Progenitor cell of endocrine pancreas (in vitro differentiated cells): ENCODE measurements at places on chromosomes 16 and 17.

- DNase-seq: no peak
Measured at GRCh38 chr17:61863801-61864126, 436 bp upstream of the BRIP1 start.

DNA sequence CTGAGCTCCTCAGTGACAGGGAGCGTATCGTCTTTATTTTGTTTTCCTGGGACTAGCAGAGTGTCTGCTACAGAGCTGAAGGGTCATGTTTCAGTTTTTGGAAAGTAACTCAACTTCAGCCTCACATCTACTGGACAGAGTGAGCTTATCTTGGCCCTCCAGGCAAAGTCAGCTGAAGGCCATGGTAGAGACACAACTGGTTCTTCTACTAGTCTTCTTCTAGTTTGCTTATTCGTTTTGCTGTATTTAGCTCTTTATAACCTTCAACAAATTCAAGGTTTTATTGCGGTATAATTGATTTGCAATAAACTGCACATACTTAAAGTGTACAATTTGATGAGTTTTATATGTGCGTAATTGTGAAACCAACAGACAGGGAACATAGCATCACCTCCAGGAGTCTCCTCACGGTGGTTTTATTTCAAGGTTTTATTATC lies 6.1 kb upstream of the PRKCA start:
- no peak for DNase-seq

GRCh38 chr17:42274812-42275526 lies 1.2 kb downstream of the STAT5B start:
- DNase-seq: no peak

DNA sequence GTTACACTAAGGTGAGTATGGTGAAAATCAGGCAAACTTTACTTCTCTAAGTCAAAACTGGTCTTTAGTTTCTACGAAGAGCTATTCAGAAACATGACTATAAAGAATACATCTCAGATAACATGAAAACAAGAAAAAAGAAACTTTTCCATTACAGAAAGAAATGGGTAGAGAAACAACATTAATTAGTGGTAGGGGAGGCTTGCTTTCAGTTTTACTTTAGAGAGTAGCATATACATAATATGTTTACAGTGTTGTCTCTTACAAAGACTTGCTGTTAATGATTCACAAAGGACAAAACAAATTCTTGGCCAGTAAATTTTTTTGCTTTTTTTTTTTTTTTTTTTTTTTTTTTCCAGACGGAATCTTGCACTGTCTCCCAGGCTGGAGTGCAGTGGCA lies 34.2 kb downstream of the CRLF3 start:
- DNase-seq: no peak

DNA sequence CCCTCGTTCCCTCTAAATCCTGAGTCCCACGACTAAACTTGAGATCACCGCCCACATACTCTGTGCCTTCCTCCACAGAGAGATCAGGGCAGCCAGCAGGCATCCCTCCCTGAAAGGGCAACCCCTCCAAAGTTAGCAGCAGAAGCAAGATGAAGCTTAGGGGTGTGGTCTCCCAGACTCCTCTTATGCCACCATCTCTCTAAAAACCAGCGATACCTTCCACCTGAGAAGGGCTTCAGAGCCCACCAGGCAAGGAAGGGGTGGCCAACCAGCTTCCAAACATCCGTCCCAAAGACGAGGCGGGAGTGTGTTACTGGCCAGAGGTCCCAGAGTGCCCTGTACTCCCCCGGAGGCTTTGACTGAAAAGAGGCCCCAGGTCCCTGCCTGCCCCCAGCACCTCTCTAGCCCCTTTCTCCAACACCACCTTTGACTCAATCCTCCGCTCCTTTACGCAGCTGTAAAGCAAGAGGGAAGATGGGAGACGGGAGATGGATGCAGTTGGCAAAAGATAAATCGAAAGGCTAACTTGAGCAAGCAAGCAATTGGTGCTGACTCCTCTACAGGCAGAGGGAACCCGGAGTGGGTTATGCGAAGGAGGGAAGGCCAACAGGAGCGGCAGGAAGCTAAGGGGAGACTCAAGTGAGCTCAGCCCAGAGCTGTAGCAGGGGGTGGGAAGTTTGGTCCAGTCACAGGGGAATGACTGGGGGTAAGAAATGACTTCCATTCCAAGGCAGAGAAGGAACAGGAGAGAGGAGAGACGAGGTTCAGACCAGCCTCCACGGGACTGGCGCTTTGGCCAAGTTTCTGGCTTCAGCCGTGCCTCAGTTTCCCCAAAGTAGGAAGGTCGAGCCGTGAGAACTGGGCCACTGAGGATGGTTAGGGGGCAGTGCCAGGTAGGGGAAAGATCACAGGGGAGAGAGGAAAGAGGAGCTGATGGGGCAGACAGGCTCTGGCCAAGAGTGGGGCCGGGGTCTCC lies 1.0 kb downstream of the ST3GAL2 start:
- no peak for DNase-seq

DNA sequence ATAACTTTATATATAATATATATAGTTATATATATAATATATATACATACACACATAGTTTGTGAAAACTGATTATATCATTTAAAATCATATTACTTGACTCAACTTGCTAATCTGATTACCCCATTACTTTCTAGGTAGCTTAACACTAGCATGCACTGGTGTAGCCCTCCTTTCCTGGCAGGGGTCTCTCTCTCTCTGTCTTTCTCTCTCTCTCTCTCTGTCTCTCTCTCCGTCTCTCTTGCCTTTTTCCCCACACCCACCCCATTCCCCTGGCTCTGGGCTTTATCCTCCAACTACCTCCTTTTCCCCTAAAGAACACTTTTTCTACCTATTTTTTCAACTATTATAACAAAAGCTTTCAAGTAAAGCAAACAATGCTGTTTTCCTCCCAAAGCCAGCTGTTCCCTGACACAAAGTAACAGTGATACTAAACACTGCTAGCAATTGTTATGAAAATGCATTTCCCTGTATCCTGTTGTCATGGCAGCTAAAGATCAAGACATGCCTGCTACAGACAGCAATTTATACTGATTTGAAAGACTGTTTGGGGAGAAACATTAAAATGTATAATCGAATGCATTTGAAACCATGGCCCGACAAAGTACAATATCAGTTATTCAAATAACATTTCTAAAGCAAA lies 89.4 kb downstream of the CHD9NB start:
- no peak for DNase-seq

DNA sequence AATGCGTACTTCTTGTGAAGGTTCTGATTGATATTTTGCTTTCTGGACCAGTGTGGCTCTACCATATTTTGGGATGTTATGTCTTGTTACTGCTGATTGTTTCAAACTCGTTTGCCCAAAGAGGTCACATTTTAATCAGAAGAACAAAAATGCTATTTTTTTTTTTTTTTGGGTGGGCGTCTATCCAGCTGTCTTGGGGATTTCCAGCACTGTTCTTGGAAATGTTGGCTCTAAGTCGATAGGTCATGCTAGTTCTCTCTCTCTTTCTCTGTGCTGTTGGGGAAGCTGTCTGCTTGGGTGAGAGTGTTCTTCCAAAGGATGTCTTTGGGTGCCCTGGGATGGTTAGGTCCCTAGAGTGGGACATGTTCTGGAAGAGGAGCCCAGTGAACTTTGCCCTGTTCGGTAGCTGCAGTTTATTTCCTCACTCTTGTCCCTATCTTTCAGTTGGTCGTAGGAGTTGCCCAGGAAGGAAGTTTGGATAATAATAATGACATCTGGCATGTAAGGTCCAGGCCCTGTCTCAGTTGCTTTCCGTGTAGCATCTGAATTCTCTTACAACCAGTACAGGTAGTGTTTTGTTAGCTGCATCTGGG lies 2.9 kb downstream of the IRF8 start:
- DNase-seq: no peak

DNA sequence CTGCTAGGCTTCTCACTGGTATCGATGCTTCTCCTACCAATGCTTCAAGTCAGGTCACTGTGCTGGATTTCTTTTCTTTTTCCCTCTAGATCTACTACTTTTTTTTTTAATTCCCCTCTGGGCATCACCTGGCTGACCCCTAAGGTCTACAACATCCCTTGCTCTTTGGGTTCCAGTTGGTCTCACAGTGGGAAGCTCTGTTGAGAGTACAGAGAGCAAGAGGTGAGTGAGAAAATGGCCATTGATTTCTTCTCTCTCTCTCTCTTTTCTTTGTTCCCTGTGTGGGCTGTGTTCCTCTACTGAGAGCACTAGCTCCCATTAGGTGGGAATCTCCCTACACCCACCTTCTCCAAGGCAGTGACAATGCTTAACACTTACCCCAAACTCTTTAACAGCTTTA lies 413.4 kb downstream of the KCNJ2 start:
- DNase-seq: no peak

DNA sequence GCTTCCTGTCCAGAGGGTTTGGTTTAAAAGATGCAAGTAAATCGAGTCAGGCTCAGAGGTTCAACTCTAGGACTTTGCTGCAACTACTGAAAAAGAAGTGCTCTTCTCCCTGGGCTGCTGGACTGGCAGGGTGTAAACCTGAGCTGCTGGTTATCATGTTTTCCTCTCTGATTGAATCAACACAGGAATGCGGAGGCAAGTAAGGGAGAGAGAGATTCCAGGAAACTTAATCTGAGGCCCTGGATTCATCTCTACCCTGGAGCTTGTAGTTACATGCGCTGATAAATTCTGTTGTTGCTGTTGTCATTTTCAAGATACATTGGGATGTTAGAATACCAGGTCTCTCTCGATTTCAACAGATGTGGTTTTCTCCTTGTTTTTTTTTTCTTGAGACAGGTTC lies 8.2 kb upstream of the HS3ST3A1 start:
- DNase-seq: no peak

DNA sequence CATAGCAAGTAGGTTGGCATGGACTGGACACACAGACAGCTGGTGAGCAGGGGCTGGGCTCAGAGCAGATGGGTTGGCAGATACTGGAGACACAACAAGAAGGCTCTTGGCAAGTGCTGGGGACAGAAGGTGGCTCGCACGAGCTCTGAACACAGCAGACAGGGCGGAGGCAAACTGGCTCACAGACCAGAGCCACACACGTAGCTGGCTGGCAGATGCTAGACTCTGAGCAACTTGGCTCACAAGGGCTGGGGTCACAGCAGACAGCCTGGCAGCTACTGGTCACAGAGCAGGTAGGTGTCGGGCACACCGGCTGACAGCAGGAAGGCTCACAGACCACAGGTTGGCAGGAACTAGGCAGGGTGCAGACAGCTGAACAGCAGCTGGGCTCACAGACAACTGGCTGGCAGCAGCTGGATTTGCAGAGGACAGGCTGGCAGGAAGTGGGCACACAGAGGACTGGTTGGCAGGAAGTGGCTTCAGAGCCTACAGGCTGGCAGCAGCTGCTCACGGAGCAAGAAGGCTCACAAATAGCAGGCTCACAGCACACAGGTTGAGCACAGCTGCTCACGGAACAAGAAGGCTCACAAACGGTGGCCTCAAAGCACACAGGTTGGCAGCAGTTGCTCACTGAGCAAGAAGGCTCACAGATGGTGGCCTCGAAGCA lies 725 bp downstream of the KRTAP16-1 start:
- DNase-seq: no peak

DNA sequence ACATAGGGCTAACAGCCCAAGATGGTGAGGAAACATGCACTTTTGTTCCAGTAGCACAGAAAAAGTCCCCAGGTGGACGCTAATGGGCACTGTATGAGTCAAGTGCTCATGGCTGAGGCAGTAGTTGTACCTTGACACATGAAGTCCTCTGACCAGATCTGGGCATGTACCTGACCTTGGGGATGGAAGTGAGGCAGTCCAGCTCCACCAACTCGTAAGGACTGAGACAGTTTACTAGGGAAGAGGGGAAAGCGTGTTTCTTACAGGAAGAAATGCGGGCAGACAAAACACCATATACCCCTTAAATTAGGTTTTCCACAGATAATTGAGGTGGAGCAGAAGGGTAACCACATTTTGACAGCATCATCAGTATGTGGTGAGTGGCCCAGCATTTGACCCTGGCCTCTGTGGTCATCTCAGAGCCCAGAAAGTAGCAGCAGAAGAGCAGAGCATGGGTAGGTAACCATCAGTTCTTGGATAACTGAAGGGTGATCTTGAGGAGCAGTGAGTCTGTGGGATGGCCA lies 32.4 kb upstream of the METTL9 start:
- no peak for DNase-seq

GRCh38 chr16:14109077-14109775 lies 38.1 kb downstream of the MRTFB start:
- no peak for DNase-seq

- peak; percentile 81 for DNase-seq
Measured at GRCh38 chr17:8221663-8222379, 11.4 kb upstream of the AURKB start.

DNA sequence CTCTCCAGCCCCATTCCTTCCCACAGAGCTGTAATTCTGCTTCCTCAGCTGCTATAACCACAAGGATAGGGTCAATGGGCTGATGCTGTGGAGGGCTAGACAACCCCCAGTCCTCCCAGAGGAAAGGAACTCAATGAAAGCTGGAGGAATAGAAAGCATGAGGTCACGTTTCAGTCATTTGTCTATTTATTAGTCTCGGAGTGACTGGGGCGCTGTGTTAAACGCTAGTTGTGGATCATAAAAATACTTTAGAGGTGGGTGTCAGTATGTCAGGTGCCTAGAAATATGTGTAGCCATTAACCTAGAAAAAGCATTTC lies 787 bp upstream of the CCL3L1 start:
- no peak for DNase-seq
